ENCODE measurements at places on chromosomes 7 and 10. TPM values are rescaled to one million over a fixed set of nuclear protein-coding genes. Genes with fewer than 3 reads are reported as not detected.

DNA sequence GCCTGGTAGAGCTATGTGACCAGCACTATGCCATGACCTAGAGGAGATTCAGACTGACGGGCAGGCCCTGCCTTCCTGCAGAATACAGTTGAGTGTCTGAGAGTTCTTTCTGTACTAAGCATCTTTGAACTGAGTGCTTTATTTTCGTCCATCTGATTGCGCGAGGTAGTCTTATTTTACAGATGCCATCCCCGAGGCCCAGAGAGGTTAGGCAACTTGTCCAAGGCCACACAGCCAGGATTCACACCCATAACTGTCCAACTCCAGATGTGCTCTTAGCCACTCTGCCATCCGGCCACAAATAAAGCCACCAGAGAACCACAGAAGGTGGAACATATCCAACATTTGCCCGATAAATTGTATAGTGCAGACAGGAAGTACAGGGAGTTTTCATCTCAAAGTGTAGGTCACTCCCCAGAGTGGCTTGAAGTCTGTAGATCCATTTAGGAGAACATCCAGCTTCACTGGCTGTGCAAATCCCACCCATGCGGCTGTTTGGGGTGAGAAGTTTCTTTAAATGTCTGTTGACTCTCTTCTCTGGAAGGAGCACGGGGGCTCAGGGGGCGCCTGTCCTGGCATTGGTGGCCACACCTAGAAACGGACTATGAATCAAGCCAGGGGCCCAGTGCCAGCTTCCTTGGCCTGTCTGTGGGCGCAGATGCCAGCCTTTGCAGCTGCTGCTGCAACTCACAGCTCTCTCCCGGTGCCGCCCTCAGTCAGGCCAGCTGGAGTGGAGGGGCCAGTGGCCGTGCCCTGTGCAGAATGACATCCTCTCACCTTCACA lies 11.1 kb downstream of the CHST3 start:
- no peaks in the 10 kb centered on the region for H3K27me3 ChIP-seq
- H3K4me3 ChIP-seq, result no peak overlapping the region
- no peak for DNase-seq

DNA sequence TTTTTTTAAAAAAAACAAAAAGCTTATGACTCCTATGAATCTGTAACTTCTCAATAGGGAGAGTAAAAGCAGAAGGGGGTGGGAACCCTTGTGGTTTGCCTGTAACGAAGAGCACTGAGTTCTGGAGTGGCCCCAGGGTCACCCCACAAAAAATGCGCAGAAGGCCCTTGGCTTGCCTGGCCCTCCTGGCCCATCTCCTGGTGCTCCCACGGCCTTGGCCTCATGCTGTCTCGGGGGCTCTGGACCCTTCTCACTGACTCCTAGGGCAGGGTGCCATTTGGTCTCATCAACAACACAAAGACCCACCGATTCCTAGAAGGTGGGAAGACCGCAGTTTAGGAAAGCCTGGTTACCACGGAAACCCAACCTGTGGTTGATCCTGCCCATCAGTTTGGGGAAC lies 40.8 kb downstream of the ZNF467 start:
- H3K27ac ChIP-seq, result no peak overlapping the region
- peaks cover 9% of the 10 kb centered on the region for H3K27me3 ChIP-seq
- H3K36me3 ChIP-seq, result 0 out of 2 replicates have a peak, but pooled peaks cover 4% of the 10 kb centered on the region
- DNase-seq, result no peak

GRCh38 chr7:123351516-123352505 lies 152.0 kb upstream of the SLC13A1 start:
- no peak overlapping the region for H3K27ac ChIP-seq
- H3K4me1 ChIP-seq, result peaks cover 22% of the 10 kb centered on the region
- peaks cover 28% of the 10 kb centered on the region for H3K36me3 ChIP-seq
- H3K4me3 ChIP-seq, result no peak overlapping the region

Gene RPS24
- total RNA-seq, result 2,140 TPM
